HAP-1 (cell line): ENCODE measurements at places on chromosomes 11 and 22.
A peak's percentile ranks its signal among the peaks of the same experiment; 100 is the strongest.

DNA sequence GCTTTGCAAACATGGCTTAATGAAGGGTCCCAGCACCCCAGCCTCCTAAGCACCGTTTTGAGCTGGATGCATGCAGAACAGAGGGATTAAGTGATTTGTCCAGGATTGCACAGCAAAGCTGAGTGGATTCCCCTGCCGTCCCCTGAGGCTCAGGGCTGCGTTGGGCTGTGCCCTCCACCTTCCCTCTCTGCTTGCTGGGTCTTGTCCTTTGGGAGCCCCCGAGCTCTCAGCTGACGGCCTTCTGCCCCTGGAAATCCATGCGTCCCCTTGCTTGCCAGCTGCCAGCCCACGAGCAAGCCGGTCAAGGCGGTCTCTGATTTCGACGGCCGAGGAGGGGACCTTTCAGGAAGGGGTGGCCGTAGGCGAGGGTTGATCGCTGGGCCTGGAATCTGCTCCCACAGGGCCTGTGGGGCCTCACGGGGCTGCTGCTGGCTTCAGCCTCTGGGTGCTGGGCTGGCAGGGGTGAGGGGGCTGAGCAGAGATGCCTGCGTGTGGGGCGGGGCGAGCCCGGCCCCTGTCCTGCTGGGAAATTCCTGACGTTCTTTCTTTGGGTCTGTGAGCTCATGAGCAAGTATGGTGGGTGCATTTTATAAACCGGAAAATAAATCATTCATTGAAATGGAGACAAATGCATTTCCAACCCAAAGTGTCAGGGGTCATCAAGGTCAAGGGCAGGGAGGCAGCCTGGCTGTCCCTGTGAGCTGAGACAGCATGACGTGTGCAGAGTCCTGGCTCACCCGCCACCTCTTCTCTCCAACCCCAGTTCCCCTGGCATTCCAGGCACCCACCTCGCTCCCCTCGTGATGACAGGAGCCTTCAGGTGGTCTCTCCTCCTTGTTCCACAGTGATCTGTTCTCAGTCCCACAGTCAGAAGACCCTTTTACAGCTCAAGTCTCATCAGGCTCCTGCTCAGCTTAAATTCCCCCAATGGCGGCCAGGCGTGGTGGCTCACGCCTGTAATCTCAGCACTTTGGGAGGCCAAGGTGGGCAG lies 28.1 kb downstream of the FGF4 start:
- DNase-seq: no peak

GRCh38 chr11:45234306-45235006 lies 51.7 kb downstream of the SYT13 start:
- DNase-seq: no peak

GRCh38 chr11:88250566-88251242 lies 75.5 kb upstream of the RAB38 start:
- DNase-seq: no peak

- no peak for DNase-seq
These were observed 76.9 kb upstream of the ALKBH3 start for GRCh38 chr11:43803766-43804165.

- no peak for DNase-seq
These were observed 65.5 kb downstream of the BCR start for GRCh38 chr22:23245799-23246136.

DNA sequence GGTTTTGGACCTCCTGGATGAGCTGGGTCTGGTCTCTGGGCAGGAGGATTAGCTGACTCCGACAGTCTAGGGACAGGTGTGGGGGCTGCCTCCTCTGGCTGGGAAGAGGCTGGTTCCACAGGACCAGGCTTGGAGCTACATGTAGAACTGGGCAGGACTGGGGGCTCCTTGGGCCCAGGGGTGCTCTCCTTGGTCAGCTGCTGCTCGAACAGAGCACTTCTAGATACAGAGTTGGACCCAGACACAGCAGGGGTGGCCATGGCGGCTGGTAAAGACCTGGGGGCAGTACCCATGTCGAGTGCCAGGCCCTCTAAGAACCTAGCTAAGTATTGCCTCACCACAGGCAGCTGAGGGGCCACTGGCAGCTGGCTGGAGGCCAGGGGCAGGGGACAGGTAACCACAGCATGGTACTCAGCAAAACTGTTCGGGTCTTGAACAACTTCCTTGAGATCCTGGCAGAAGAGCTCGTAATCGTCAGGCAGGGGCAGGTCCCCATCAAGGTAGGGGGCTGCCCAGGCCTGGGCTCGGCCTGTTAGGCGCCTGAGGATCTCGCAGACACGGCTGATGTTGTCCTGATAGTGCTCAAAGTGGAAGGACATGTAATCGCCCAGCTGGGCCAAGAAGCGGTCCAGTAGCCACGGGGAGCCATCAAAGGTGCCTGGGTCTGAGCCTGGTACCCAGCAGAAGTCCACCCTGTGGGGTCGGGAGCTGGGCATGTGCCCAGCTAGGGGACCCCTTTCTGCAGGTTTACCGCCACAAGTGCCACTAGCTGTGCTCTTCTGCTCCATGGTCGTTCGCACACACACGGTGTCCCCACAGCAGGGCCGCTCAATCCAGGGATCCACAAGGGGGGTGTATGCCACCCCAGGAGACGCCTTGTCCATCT lies 3.1 kb downstream of the GNB1L start:
- DNase-seq: no peak

DNA sequence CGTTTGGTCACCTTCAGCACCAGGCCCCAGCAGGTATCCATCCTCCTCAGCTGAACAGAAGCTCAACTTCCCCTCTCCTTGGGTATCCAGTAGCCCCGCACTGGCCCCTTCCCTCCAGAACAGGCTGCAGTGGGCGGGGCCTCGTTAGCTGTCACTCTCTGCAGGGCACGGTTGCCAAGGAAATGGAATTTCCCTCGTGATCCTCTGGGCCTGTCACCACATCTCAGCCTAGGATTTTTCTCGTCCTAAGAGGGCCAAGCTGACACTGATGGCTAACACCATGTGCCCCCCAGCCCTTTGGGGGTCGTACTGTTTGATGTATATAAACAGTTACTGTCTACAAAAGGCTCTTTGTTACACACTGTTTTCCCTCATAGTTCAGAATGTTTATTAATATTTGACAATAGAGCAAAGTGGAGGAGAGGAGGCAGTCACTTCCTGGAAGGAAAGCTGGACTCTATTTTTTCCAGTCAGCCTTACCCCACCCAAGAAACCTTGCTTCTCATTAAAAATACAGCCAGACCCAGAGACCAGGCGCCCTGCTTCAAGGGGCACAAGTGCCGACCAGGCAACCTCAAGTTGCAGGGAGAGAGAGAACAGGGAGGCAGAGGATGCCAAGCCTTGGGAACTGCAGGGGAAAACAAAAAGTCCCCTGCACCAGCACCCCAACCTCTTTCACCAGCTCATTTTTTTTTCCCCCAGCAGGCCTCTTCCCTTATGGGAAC lies 44.5 kb downstream of the FEZ1 start:
- DNase-seq: peak; percentile 70

- no peak for DNase-seq
These were observed 15.8 kb upstream of the SLCO2B1 start for GRCh38 chr11:75135021-75135650.

DNA sequence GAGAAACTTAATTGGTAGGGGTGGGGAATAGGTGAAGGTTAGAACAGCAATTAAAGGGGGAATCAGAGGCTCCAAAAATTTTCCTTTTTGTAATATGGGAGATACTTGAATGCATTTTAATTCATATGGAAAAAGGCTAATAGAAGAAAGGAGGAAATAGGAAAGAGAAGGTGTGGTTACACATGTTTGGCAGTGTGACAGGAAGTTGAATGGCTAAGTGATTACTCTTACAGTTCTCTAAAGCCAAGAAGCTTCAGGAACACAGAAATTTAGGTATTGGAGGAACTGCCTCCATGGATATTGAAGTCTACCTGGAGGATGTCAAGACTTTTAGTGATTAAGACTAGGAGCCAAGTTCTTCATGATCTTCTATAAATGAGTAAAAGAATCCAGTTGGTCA lies 6.3 kb downstream of the NXPE2 start:
- DNase-seq: no peak

GRCh38 chr11:67611165-67611564 lies 4.4 kb downstream of the NDUFV1 start:
- DNase-seq: no peak

DNA sequence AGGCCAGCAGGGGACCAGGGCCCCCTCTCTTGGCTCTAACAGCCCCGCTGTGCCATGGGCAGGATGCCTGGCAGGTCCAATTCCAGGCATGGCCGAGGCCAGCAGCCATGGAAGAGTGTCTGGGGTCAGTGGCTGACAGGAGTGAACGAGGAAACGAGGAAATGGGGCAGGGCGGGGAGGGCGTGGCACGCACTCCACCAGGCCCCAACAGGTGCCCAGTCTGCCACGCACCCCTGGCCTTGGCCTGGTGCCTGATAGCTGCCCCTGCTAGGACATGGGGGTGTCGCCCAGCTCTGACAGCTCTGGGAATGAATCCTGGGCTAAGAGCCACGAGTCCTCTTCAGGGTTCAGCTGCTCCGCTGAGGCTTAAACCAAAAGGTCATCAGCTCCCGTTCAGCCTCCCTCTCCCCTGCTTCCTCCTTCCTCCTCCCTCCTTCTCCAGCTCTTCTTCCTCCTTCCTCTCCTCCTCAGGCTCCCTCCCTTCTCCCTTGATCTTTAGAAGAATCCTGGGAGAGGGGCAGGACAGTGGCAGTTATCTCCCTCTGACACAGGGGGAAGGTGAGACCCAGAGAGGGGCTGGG lies 11.5 kb upstream of the TBC1D22A start:
- DNase-seq: no peak

DNA sequence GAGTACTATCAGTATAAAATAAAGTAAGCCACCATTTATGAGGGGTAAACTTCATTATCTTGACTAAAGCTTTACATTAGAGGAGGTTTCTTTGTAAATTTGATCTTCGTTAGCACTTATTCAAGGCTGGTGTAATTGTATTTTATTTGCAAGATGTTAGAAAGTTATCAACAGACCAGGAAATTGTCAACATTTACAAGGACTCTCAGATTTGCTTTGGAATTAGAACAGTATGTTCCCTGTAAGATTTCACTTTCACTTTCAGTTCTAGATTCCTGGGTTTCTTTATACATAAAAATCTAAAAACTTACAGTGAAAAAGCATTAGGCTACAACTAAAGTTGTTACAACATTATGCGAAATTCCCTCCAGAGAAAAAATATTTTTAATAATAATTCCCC lies 4.6 kb upstream of the BIRC3 start:
- no peak for DNase-seq

DNA sequence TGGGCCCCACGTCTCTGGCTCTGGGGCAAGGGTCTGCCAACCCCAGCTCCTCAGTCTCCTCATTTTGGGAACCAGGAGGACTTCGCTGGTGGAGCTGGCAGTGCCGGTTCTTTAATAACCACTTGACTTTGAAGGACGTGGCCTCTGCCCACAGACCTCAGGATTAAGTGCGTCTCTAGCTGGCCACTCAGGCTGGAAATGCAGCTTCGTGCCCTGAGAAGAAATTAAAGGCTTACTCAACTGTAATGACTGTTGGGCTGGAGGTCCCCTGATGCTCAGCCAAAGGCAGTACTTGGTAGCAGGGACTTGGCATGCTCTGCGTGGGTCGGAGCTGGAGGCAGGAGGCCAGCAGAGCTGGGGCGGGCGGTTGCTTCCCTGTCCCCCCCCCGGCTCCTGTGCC lies 16.7 kb upstream of the PARVG start:
- no peak for DNase-seq

- no peak for DNase-seq
These were observed 87.6 kb downstream of the STIM1 start for GRCh38 chr11:3942956-3943497.

DNA sequence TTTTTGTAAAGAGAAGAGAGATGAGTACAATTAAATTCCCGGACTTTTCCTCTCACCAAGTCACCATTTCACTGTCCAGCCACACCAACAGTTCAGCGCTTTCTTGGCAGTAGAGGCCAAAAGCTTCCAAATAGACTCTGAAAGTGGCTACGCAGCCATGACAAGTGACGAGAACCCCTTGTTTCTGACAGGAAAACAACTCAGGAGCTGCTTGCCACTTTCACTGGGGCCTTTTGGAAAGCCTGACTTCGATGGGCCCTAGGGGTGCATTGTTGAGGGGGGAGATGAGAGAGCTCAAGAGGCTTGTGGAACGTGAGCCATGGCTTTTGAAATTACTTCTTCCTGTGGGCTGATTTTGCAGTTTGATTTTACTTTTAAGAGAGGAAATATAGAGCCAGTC lies 422.1 kb upstream of the FAT3 start:
- DNase-seq: no peak

- DNase-seq: no peak
These were observed 31.6 kb downstream of the SGSM3 start for GRCh38 chr22:40401981-40402406.
